ENCODE measurements at places on chromosomes 12 and 14.

GRCh38 chr12:104569346-104570173 is 112.8 kb downstream of the CHST11 start:
- peak; percentile 11 for DNase-seq

DNA sequence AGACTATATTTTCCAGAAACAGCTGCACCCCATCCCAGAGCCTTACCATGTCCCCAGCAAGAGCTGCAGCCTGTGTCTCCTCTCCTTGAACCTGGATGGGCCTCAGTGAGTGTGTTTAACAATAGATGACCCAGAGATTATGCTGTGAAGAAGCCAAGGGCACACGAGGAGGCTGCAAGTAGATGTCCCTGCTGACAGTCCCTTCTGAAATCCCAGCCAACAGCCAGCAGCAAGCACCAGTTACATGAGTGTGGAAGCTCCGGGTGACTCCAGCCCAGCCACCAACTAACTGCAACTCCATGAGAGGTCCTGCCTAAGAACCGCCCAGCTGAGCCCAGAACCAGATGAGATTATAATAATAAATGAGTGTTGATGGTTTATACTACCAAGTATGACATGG is 191.7 kb downstream of the BCL11B start:
- no peak for DNase-seq

DNA sequence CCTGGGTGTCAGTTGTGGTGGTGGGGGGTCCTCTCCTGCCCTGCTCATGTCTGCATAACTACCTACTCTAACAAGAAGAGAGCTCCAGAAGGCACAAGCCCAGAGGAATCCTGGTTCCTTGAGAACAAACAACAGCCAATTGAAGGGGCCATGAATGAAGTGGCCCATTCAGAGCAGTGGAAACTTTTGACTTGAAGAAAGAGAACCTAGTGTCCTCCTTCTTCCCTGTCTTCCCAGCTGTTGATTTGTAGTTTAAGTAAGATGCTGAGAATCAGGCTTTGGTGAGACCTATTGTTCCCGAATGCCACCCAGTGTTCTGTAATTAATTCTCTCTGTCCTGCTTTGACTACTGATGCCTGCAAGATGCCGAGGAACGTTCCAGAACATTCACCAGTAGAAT is 79.2 kb downstream of the C14orf132 start:
- DNase-seq: no peak

DNA sequence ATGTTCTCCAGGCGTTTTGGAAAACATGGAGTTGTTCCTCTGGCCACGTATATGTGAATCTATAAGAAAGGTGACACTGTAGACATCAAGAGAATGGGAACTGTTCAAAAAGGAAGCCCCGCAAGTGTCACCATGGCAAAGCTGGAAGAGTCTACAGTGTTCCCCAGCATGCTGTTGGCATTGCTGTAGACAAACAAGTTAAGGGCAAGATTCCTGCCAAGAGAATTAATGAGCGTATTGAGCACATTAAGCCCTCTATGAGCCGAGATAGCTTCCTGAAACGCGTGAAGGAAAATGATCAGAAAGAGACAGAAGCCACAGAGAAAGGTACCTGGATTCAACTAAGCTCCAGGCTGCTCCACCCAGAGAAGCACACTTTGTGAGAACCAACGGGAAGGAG is 92.5 kb upstream of the EIF5 start:
- DNase-seq: no peak

DNA sequence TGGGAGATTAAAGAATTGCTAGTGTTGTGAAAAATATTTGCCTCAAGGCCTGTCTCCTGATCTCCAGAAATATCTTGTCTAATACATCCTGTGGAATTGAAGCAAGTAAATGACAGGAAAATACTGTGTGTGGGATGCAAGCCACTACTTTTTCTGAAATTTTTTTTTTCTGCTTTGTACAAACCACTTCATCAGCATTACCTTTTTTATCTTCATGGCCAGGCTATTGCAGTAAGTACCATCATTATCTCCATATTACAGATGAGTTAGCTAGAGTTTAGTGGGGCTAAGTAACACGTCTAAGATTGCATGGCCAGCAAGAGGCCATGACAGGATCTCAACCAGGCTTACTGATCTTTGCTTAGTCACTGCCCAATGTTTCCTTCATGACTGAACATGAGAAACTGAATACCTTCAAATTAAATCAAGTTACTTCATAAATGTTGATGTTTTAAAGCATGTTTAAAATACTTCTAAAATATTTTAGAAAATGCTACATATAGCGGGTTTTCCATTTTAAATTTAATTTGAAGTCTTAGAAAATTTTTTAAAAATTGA is 273.7 kb downstream of the SLC6A15 start:
- no peak for DNase-seq

DNA sequence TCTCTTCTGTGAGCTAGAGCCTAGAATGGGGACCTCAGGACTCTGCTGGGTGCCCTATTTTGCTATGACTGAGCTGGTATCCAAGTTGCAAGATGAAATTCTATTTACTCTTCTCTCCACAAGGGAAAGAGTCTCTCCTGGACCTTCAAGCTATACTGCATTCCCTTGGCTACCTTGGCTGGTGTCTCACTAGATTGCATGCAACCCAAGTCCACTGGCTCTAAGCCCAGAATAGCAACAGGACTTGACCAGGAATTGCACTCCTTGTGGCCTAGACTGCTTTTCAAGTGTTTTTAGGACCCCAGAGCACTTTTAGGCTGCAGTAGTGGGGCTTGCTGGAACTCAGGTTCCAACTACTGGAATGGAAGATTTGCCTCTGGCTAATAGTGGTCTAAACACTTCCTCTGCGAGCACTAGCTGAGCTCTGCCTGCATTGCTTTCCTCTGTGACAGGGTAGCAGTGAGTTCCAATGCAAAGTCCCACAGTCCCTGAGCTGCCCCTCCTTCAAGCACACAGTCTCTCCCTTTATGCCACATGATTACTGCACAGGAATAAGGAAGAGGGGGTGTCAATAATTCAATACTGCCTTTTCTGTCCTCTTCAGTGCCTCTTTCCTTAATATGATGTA is 1009.1 kb upstream of the FLRT2 start:
- DNase-seq: no peak

DNA sequence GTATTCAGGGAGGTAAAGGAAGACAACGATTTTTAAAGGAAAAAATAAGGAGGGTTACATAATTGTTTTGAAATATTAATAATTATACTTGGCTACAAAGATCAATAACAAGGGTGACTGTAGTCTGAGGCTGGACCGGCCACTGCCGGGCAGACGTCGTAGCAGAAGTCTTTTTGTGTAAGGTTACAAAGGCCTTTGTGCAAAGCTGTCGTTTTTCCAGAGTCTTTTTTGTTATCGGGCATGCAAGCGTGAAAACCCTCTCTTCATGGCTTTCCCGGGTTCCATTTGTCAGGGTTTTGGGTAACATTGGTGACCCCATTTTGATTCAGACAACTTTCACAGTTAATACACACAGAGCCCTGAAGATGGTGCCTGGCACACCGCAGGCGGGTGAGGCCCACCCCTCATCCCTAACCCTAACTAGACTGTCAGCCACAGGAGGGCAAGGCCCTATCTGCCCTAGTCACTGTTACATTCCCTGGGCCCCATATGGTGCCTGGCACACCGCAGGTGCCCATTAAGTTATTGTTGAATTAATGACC is 31.3 kb downstream of the RILPL1 start:
- no peak for DNase-seq

Data from activated T-cell treated with anti-CD3 and anti-CD28 coated beads for 24 hours (primary cell).